ENCODE measurements at places on chromosomes 2 and 18.

GRCh38 chr2:171081649-171082111, 79.0 kb downstream of the TLK1 start:
- DNase-seq = no peak

GRCh38 chr2:109507217-109507616, 106.5 kb downstream of the SEPTIN10 start:
- DNase-seq = no peak

GRCh38 chr18:63104868-63105267, 214.7 kb downstream of the BCL2 start:
- no peak for DNase-seq

DNA sequence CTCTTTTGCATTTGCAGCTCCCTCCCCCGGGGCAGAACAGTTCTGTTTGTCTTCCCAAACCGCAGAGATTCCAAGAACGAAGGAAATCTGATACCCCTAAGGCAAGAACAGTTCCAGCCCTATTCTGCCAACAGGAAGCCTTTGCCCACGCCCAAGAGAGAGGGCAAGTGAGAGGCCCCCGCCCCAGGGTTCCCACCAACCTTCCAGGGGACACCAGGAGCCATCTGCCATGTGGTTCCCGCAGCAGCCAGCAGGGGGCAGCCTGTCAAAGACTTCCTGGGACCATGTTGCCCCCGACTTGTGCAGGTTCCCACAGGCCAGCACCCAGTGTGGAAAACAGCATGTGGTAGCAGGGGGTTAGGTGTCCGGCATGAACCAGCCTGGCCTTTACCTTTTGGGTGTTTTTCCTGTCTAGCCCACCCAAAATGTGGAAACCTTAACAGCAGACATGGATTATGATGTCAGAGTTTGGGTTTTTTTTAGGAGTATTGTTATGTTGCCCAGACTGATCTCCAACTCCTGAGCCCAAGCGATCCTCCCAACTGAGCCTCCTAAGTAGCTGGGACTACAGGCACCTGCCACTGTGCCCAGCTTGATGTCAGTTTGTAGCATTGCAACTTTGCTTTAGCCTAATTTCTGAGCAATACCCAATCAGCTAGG, 21.7 kb upstream of the EFHD1 start:
- DNase-seq = peak; percentile 54

DNA sequence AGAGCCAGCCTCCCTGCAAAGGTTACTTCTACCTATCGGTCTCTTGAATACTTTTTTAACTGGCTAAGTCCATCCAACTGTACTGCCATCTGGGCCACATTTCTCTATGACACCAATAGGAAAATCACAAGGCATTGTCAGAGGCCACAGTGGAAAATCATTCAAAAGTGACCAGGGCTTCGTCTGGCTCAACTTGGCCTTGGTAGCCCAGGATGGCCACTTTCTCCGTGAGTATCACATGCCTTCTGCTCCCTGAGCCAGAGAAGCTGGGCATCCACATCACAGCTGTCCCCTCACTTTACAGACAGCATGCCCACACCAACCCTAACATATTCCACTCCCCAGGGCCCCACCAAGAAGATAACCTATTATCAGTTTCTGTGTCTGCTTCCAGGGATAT, 5.8 kb downstream of the CIB4 start:
- no peak for DNase-seq

DNA sequence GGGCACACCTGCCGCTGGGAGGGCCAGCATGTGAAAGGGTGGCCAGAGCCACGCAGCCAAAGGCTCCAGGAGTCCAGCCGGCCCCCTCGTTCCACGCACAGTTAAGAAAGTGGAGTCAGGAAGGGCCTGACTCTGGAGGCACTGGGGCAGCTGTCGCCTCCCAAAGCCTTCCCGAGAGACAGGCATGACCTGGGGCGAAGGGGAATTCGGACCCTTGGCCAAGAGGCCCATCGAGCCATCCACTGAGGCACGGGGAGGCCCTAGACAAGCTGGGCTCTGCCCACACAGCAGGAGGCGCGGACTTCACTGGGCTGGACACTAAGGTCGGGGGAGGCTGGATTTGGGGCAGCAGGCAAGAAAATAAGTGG, 38.5 kb upstream of the SNED1 start:
- no peak for DNase-seq

DNA sequence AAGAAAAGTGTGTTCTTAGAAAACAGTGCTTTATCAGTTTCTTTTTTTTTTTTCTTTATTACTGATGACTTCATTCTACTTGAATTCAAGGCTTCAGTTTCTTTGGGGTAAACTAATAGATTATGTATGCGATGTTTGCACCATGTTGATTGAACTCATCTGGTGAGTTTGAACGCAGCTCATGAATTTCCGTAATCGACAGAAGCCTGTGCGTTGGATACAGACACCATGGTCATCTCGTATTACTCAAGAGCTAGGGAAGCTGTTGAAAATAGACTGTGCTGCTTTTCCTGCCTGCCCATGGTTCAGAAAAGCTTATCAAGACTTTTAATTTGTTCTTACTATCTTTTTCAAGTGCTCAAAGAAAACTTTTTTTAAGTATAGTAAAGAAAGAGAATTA, 185.5 kb upstream of the NRP2 start:
- DNase-seq = peak; percentile 98

- DNase-seq = peak; percentile 89
These were observed 305.9 kb downstream of the HRH4 start for GRCh38 chr18:24766376-24766775.

- peak; percentile 66 for DNase-seq
These were observed 24.8 kb upstream of the TUBB6 start for GRCh38 chr18:12283256-12283655.

DNA sequence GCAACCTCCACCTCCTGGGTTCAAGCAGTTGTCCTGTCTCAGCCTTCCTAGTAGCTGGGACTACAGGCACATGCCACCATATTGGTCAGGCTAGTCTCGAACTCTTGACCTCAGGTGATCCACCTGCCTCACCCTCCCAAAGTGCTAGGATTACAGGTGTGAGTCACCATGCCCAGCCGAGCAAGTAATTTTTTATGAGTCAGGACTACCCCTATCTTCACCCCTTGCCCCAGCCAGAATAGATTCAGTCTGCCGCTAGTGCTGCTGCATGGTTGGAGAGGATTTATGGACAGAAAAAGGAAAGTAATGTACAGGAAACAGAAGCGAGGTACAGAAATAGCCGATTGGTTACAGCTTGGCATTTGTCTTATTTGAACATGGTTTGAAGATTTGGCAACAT, 48.9 kb downstream of the BMPR2 start:
- no peak for DNase-seq

GRCh38 chr2:192413812-192414681, 219.3 kb upstream of the TMEFF2 start:
- no peak for DNase-seq

DNA sequence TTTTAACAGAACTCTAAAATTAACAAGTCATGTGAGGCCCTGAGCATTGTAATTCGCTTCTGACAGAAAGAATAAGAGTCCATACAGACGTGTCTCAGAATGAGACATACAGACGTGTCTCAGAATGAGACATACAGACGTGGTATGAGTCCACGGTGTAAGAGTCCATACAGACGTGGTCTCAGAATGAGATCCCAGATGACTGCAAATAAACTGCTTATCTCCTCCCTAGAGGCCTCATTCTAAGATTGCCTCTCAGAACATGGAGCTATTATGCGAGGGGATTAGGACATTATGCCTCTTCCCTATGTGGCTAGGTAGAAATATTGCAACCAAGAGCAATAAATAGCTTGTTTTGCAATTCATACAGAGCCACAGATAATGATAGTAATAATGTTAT, 63.9 kb downstream of the NEB start:
- DNase-seq = no peak

Measured in IMR-90 (cell line).